ENCODE measurements at places on chromosomes 7 and 10.

DNA sequence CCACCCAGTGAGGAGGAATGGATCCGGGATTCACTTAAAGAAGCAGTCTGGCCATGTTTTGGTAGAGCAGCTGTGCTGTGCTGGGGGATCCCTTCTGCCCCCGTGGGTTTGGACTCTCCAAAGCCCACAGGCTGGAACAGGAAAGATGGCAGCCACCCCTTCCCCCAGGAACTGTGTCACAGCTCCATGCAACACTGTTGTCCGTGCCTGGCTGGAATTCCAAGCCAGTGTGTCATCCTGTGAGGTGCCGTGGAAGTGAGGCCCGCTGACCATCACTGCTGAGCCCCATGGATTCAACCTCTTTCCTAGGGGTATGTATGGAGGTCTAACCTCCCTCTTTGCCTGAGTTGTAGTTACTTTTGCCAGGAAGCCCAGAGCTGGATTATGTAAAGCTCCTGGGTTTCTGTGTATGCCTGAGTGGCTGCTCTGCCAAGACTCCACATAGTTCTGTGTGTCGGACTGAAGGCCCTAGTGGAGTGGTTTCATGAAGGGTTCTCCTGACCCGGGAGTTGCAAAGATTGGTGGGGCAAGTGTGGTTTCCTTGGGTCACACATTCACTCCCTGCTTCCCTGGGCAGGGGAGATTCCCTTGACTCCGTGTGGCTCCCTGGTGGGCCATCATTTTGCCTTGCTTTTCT lies 35.1 kb upstream of the PCGF5 start:
- peak; percentile 16 for DNase-seq

- no peak for DNase-seq
Measured at GRCh38 chr7:106476751-106477150, 184.2 kb downstream of the CCDC71L start.

DNA sequence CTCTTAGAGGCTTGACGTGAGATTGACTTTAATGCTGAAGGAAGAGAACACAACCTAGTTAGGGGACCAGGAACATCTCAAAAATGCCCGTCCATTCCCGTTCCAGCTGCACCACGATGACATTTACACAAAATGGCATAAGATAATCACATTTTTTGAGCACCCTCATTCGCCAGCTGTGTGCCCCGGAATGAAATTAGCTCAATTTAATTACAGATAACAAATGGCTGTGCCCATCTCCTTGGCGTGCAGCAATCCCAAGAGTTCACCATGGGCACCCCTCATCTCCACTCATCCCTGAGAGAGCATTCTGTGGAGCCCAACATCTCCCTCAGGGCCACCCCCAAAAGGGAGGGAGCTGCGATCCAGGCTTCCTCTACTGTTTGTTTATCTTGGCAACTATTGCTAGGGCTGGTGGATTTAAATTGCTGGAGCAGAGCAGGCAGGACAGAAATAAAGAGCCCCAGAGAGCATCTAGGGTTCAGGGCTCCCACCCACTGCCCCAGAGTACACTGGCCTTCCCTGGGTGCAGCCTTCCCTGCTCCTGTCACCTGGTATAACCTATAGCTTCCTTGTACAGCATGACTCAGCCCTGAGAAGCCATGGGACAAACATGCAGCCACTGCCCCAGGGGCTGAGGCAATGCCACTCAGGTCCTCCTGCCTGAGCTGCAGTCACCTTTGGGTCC lies 263.5 kb downstream of the ZEB1 start:
- no peak for DNase-seq

GRCh38 chr7:99218406-99219184 lies 10.7 kb upstream of the KPNA7 start:
- no peak for DNase-seq

GRCh38 chr10:82982110-82982608 lies 1107.2 kb downstream of the NRG3 start:
- peak; percentile 12 for DNase-seq

DNA sequence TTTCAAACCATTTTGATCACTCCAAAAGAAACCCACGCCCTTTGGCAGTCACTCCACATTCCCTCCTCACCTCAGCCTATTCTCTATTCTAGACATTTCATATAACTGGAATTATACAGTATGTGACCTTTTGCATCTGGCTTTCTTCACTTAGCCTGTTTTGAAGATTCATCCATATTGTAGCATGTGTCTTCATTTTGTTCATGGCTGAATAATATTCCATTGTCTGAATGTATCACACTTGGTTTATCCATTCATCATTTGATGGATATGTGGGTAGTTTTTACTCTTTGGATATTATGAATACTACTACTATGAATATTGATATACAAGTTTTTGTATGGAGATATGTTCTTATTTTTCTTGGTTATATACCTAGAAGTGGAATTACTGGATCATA lies 3.5 kb upstream of the OTUD1 start:
- DNase-seq = no peak

DNA sequence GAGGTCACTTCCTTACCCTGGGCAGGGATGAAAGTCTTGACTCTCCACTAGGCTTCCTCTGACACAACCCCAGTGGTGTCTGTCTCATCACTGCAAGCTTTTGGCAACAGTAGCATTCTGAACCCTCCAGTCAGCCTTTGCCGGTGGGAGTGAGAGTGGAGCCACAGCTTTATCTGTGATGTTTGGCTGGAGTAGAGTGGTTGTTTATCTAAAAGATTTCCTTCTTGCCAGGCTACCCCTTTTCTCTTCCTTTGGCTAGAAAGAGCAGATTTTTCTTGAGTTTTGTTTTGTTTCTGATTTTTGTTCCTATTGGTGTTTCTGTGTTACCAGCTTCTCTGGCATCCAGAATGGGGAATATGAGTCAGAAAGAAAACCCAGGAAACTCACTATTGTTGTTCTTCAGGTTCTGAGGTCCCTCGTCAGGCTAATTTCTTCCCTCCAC lies 98.9 kb upstream of the KIF5B start:
- no peak for DNase-seq

- DNase-seq = no peak
Measured at GRCh38 chr10:88194041-88194887, 330.8 kb downstream of the PTEN start.

- DNase-seq = no peak
Measured at GRCh38 chr10:18735711-18736110, 76.5 kb downstream of the ARL5B start.

DNA sequence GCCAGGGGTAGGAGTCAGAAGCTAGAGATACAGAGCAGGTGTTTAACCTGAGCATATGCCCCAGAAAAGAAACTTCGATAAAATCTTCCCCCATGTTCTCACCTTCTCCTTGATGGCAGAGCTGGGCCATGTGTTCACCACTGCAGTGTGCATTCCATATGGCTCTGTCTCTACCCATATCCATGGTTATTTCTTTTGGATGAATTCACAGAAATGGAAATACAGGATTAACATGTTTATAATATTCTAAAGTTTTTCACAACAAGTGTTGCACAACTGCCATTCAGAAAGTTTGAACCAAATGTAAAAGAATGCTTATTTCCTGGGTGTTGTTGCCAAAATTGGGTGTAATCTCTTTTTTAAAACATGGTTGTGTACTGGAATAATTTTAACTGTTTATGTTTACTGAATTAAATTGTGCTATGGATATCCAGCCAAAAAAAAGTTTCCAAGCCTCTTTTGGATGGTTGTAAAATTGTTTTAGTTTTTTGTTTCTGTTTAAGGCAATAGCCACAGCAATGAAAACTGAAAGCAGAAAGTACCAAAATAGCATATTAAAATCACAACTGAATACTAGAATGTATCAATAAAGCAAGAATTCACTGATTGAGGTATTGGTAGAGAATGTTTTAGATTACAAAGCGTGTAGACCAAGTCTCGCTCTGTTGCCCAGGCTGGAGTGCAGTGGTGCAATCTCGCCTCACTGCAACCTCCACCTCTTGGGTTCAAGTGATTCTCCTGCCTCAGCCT lies 19.9 kb upstream of the CCNY start:
- no peak for DNase-seq

DNA sequence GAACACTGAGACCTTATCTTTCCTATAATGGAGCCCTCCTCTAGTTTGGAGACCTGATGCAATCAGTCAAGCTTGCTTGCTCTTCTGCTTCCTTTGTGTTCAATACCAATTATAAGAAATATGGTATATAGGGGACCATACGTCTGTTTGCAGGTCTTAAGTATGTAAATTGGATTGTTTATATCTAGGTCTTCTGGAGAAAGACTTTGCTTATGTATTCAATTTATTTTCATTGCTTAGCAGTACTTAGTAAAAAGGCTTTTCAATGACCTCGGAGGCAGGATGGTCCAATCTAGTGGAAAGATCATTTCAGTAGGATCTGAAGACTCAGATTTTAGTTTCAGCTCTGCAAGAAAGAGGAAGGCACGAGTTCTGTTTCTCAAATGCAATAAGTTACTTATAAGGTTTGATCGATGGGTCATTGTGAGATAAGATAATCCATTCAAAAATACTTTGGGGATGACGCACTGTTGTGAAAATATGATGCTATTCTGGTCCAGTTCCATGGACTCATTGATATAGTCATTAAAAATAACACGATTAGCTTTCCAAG lies 571.6 kb downstream of the SH2D4B start:
- no peak for DNase-seq

DNA sequence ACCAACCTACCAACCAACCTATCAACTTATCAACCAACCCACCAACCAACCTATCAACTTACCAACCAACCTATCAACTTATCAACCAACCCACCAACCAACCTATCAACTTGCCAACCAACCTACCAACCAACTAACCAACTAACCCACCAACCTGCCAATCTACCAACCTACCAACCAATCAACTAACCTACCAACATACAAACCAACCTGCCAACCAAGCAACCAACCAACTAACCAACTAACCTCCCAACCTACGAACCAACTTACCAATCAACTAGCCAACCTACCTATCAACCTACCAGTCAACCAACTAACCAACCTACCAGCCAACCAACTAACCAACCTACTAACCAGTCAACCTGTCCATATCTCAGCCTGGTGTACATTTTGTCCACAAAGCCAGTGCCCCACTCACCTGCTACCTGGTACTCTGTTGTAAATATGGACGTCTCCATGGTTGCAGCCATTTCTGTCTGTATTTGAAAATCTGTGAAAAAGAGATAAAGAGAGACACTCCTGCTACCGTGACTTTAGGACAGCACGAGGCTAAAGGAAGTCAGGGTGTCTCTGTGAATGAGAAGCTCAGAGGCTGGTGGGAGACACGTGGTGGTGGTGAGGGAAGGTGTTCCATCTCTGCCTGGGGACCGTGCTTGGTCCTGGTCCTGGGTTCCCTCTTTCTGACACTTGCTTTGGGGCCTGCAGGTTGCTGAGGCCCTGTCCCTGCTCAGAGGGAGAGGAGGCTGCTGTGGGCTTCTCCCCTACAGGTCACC lies 41.9 kb upstream of the IL15RA start:
- DNase-seq = no peak

DNA sequence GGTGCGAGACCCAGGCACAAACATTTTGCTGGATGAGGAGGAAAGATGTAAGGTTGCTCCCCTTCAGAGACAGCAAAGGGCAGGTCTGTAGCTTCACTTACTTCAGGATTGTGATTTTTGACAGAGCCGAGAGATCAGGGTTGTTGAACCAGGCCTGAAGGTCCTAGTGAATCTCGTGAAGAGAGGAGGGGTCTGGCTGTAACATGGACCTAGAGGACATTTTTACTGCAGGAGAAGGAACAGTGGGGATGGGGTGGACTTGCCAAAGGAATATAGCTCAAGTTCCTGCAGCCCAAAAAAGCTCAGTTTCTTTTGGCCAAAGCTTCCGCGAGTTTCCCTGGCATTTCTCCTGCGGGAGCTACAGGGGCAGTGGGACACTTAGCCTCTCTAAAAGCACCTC lies 976 bp upstream of the EGFR start:
- DNase-seq = no peak

DNA sequence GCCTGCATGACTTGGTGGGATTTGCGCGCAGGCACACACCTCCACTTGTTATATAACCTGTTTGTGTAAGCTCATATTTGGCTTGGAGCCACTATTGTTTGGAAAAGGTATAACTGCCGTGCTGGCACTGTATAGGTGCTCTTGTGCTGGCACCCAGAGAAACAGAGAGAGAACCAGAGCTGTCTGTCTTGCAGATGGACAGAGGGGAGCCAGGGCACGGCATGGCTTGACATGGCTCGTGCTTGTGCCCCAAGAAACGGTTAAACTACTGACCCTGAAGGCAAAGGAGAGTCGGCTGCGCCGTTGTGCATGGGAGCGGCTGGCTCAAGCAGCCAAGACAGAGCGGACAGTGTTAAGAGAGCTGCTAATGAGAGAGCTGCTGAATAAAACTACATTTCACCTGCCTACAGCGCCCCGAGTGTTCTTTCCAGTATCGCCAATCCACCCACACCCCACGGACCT lies 23.2 kb downstream of the RAPGEF5 start:
- DNase-seq = no peak

DNA sequence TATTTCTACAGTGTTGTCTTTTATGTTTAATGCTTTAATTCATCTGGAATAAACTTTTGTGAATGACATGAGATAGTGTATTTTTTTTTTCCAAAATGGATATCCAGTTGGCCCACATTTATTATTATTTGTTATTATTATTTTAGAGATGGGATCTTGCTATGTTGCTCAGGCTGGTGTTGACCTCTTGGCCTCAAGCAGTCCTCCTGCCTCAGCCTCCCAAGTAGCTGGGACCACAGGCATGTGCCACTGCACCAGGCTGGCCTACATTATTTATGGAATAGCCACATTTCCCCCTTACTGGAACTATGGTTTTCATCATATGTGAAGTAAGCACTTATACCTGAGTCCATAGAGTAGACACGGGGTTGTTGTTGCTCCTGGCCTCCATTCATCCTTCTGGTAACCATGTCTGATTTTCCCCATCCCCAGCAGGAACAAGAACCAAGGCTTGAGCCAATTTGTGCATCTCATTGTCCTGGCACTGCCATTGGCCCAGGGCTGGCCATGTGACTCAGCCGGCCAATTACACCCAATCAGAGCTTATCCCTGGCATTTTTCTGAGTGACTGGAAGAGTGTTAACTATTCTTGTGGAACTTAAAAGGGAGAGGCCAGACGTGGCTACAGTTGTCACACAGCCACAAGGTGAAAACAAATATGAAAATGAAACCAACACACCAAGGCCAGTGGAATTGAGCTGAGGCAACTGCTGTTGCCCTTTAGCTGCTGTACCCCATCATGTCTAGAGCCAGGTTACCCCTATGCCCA lies 23.1 kb downstream of the PRF1 start:
- no peak for DNase-seq

DNA sequence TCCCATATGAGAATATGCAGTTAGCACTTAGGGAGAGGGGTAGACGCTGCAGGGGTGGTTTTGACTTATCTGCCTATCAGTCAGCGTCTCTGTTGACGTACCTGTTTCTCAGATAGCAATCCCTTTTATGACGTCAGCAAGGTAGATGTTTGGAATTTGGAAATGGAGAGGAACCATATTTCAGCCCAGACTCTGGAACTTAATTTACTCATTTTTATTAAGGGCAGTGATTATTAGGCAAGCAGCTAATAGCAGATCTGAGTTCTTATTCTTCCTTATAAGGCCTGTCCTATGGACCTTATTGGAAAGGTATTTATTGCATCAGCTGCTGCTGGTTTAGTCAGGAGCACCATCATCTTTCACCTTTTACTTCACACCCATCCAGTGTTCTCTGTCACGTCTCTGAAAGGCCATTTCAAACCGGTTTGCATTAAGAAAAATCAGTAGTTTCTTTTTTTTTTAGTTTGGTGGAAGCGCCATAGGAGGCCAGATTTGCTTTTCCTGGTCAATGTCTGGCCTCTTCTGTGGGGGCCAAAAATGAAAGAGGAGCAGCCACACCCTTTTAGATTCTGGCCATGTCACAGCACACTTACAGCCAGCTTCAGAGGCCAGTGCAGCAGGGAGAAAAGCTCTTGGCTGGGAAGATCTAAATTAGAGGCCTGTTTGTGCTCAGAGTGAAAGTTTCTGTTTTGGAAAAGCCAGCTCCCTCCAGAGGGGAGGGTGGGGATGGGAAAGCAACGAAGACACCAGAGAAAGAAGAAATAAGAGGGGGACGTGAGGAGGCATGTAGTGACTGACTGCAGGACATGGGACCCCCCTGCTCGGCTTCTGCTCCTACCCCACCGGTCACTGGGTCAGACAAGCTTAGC lies 146.3 kb downstream of the TCF7L2 start:
- no peak for DNase-seq

All from 8988T (cell line).